ENCODE measurements at places on chromosomes 7 and 10. TPM values are rescaled to one million over a fixed set of nuclear protein-coding genes. Genes with fewer than 3 reads are reported as not detected.

VWDE gene
- 1.5 TPM for total RNA-seq

PDK4 gene
- total RNA-seq, result 101 TPM

ST7 gene
- total RNA-seq, result 13.7 TPM

DNAJB6 gene
- total RNA-seq, result 83.5 TPM

CUBN gene
- total RNA-seq, result 0.42 TPM

METTL27 gene
- 3.8 TPM for total RNA-seq

PTN gene
- total RNA-seq, result 1.3 TPM

FKBP6 gene
- not detected for total RNA-seq

GDF10 gene
- 0.67 TPM for total RNA-seq

GRCh38 chr7:41024126-41024525, 678.8 kb downstream of the INHBA start:
- DNase-seq, result no peak

DNA sequence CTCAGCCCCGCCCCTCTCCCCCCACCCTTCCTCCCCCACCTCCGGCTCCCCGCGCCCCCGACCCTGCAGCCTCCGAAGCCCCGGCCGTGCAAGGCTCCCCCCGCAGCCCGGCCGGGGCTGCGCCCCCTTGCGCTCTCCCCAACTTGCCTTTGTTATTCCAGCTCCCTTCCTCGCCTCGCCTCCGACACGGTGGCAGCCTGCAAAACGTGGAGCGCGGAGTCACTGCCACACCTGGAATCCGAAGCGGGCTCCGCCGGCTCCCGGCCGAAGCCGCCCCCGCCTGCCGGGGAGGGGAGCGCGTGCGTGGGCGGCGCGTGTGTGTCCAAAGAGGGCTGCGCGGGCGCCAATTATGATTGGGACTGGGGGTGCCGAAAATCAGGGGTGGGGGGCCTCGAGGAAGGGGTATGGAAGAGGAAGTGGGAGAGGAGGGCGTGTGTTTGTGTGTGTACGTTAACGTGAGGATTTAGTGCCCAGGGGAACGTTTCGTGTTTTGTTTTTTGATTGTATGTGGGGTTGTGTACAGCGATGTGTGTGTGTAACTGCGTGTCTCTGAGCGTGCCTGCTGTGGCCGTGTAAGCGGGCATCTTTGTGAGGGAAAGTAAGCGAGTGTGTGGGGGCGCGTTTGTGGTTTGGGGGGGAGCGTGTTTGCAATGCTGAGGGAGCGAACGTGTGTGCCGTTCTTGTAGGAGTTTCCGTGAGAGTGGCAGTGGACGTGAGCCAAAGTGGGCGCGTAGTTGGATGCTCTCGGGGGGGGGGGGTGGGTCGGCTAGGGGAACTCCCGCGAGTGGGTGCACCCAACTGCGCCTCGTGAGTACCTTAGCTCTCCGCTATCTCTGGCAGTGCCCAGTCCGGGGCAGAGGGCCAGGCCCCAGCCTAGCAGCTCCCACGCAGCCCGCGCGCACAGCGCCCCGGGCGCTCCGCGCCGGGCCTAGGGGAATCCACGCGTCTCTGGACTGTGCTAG, 1.2 kb upstream of the ZMIZ1 start:
- peak; percentile 86 for DNase-seq

DNA sequence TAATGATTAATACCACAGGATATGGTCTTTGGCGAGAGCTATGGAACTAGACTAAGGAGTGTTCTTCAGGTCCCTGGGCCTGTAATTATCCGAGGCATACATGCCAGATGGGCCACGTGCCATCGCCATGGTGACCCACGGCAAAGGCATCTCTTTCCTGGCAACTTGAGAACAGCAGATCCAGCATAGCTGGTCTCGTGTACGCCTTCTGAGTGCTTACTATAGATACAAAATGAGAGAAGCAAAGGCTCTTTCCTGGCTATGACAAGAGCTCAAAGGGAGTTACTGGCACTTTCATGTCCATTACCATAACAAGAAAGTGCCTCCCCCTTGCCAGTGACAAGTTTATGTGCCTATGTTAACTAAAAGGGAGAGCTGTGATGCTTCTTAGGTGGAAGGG, 26.0 kb upstream of the GLI3 start:
- peak; percentile 31 for DNase-seq

GRCh38 chr10:77698267-77698931, 60.8 kb upstream of the KCNMA1 start:
- no peak for DNase-seq

GRCh38 chr7:55440040-55440690, 75.0 kb downstream of the LANCL2 start:
- no peak for DNase-seq

DNA sequence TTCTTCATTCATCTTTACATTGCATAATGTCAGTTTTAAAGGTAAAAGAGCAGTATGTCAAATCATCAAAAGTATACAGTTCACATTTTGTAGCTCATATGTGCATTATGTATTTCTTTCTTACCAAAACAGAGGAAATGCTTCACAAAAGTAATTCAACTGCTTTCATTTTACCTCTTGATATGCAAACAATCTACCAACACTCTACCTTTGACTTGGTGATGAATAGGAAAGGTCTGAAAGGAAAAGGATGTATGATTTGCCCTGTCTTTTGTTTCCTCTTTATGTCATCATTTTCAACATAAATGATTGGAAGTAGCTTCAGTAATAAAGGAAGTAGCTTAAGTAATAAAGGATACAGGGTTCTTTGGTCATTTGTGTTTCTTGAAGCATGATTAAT, 846.7 kb downstream of the NXPH1 start:
- DNase-seq, result no peak

DNA sequence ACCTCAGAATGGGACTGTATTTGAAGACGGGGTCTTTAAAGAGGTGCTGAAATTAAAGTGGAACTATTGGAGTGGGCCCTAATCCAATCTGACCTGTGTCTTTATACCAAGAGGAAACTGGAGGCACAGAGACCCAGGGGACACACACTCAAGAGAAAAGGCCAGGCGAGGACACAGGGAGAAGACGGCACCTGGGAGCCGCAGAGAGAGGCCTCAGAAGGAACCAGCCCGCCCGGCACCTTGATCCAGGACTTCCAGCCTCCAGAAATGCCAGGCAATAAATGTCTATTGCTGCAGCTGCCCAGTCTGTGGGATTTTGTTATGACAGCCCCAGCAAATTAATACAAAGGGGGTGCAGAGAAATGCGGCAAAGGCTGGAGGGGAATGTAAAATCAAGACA, 10.5 kb downstream of the CARD11 start:
- no peak for DNase-seq

- no peak for DNase-seq
Observed at GRCh38 chr10:29158066-29158465, 130.8 kb upstream of the LYZL1 start.

GRCh38 chr7:75995052-75995471, 667 bp upstream of the TMEM120A start:
- no peak for DNase-seq

- DNase-seq, result no peak
Observed at GRCh38 chr7:77738871-77739270, 42.6 kb downstream of the RSBN1L start.

DNA sequence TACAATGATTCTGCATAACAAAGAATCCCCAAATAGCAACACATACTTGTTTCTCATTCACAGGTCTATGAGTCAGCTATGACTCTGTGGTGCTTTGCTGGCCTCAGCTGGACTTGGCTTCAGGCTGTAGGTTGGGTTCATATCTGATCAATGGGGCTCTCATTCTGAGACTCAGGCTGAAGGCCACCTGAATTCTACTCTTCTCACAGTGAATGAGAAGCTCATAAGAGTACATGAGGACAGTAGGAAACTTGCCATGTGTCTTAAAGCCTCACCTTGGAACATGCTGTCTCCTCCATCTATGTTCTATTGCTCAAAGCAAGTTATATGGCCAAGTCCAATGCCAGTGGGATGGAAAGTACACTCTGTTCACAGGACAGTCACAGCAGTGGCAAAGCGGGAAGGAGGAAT, 292.9 kb downstream of the BMPER start:
- no peak for DNase-seq

DNA sequence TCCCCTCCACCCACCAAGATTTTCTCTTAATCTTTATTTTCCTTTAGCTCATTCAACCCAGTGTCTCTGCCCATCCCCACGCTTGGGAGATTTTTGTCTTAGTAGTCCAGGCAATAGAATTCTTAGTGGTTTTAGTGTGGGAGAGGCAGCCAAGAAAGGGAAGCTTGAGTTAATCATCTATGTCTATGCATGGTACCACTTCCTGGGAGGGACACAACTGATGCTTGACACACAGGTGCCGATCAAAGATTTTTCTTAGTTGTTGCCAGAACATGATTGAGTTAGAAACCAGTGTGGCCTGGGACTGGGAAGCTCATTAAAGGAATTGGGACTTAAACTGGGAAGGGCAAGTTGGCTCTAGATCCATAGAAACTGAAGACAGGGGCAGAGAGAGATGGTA, 3.1 kb downstream of the STRA8 start:
- no peak for DNase-seq

Data from left colon (tissue), 2 donors.